ENCODE measurements at places on chromosomes 1 and 21.

DNA sequence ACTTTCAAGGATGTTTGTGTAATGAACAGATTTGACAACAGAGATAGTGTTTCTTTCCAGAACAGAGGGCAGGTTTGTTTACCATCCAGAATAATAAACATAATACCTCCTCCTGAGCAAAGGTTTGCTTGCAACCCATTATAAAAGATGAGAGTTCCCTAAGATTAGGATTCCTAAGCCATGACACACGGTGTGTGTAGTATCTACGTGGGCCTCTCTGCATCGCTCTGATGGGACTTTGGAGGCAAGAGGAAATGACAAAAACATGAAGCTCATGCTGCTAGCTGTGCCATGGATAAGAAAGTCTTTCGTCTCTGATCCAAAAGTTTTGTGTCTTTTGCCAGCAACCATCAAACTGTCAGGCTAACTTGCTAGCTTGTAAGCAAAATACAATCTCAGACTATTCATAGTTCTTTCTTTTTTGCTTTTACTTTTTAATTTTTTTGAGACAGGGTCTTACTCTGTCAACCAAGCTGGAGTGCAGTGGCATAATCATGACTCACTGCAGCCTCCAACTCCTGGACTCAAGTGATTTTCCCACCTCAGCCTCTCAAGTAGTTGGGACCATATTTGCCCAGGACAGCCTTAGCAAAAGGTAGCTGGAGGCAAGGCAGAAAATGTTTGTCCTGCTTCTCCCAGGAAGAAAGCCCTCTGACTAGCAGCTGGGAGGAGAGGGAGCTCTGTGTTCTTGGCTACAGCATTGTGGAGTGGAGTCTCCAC lies 81.1 kb downstream of the LHX4 start:
- DNase-seq: no peak

DNA sequence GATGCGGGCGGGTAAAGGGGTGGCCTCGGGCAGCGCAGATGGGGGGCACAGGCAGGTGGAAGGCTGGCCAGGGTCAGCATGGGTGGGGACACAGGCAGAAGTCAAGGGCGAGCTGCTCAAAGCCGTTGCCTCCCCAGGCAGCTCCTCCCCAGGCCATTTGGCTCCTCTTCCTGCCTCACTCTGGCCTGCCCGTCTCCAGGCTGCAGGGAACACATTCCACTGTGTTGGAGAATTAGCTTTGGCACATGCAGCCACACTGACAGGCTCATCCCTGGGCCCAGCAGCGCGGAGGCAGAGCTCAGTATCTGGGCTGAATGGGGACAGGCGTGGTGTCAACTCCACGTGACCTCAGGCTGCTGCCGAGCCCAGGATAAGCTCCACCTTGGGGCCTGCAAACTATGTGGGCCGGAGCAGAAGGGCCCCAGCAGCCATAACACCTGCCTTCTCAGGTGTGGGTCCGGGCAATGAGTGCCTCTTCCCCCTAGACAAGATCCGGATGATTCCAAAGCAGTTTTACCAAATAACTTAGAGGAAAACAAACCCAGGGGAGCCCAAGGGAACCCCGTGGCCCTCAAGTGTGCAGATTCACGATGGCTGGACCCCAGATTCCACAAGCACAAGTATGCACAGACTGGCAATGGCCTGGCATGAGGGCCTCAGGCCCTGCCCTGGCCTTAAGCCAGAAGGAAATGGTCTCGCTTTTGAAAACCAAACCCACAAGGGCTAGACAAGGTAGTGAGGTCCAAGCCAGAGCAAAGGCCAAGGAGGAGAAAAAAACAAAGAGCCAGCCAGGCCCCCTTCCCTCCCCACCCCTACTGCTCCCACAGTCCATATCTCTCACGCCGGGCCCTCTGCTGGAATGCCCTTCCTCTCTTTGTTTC lies 40.2 kb downstream of the HSPG2 start:
- DNase-seq: no peak

- peak; percentile 34 for DNase-seq
Observed at GRCh38 chr1:203274603-203275381, 30.5 kb upstream of the BTG2 start.

DNA sequence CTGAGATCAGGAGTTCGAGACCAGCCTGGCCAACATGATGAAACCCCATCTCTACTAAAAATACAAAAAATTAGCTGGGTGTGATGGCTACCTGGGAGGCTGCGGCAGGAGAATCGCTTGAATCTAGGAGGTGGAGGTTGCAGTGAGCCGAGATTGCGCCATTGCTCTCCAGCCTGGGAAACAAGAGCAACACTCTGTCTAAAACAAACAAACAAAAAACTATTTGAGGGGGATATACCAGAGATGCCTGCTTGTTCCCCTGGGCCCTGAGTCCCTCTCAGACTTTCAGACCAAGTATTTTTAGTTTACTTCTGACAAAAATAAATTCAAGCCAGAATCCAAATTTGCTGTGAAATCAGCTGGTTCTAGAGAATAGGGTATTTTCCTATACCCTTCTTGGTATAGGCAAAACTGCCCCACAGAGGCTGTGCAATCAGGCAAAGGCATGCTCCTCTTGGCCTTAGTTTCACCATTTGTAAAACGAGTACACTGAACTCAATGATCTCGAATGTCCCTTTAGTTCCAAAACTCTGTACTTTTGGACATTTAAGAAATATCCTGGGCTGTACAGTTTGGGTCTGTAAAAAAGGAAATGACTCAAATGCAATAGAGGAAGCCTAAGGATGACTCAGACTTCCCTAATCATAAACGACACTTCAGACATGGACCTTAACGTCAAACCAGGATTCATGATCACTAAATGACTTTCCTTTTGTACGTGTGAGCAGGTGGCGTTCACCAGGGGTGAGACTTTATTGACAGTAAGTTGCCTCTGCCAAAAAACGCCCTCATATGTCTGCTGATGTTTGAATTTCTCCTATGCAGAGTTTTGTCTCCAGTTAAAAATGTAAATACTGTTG lies 16.1 kb downstream of the ENSA start:
- DNase-seq: peak; percentile 99

- no peak for DNase-seq
Observed at GRCh38 chr1:36585569-36586548, 103.1 kb upstream of the CSF3R start.

DNA sequence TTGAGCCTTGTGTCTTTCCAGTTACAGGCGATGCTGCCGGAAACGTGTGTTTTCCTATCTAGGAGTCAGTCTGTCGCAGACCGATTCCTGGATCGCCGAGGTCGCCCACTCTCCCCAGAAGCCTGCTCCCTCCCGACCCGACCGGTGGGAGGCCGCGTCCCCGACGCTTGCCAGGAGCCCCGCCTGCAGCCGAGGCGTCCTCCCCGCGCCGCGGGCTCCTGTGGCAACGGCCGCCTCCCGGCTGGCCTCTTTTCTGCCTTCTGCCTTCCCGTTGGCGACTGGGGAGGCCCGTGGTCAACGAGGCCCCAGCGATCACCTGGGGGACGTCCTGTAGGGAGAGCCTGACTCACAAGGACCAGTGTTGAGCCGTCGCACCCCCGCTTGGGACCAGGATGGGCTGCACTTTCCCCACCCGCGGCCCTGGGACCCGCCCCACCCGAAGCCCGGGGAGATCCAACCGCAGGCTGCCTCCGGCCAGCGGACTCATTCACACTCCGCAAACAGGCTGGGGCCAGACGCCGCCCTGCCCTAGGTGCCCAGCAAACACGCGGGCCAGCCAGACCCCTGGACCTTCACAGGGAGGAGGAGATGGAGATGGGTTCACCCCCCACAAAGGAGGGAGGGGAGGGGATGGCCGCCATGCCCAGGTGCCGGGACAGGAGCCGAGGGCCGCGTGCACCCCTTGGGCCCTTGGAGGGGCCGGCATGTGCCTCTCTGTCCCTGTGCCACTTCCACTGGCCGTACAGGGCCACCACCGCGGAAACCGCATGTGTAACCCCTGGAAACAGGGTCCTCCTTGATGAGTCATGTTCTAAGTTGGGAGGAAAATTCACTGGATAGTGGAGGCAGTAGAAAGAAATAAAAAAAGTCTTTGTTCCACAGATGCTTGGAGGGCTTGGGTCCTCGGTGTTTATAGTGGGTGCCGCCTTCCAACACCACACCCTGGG lies 7.2 kb upstream of the COL6A1 start:
- no peak for DNase-seq

DNA sequence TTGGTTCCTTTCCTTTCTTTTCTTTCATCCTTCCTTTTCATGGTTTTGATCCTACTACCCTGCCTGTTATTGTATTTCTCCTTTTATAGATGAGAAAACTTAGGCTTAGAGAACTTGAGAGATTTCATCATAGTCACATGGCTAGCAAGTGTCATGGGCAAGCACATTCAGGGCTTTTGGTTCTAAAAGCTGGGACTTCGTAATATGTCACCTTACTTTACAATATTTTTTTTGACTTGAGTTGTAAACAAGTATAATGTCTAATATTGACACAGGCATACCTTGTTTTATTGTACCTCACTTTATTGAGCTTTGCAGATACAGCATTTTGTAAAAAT lies 70.7 kb downstream of the MTR start:
- peak; percentile 58 for DNase-seq

DNA sequence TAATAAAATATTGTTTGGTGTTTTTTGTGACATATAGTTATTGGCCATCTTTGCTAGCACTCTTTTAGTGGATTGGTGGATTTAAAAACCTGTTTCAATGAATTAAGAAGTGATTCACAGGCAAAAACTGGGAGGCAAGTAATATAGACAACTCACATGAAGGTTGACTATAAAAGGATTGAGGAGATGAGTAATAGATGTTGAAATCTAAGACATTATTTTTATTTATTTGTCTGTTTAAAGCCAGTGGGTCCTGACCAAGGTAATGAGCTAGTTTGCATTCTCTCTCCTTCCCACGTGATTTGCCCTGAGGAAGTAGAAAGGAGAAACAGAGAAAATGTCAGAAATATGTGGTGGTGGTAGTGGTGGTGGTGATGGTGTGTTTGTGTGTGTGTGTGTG lies 351.5 kb upstream of the ZP4 start:
- DNase-seq: no peak

- no peak for DNase-seq
Observed at GRCh38 chr1:1287288-1288110, 7.3 kb downstream of the SCNN1D start.

DNA sequence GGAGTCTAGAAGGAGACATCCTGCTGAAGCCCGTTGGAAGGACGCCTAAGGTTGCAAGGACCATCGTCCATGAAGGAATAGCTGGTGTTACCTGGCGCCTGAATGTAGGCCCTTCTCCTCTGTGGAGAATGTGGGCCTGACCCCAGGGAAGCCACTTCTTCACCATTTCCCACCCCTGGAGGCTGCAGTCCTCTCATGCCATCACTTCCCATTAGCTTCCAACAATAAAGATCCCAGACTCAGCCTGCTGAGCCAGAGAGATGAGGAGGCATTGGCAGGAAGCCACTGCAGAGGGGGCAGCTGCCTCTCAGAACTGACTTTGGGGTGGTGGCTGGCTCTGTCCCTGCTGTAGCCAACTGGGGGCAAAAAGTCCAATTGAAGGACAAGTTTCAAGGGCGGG lies 21.3 kb upstream of the KCNE2 start:
- DNase-seq: no peak

DNA sequence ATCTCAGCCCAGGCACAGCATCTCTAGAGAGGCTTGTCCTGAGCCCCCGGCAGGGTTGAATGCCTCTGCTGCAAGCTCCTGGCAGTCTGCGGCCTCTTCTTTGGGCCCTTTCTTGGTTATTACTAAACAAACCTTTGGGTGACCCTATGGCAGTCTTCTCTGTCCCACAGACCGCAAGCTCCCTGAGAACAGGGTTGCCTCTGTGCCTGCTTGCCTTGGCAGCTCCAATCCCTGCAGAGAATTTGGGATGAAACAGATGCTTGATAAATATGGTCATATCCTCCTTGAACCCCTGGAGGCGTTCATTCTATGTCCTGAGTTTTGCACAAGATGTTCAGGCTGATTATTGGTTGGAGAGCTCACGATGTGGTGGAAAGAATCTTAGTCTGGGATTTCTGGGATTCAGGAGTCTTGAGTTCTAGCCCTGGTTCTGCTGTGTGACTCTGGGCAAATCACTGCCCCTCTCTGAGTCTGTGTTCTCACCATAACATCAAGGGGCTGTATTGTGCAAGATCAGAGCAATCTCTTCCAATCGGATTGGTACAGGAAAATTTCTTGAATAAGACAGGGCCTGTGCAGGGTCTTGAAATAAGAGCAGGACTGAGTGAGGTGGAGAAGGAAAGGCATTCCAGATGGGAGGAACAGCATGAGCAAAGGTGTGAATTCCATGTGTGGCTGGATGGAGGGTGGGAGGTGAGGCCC lies 49.6 kb downstream of the EDN2 start:
- no peak for DNase-seq

GRCh38 chr1:233443040-233443760 lies 115.7 kb downstream of the MAP3K21 start:
- no peak for DNase-seq

All from inflammatory macrophage treated with lipopolysaccharide for 1 hour (primary cell).